ENCODE measurements at places on chromosomes 6 and 20.

GRCh38 chr6:29376003-29376402 is 912 bp upstream of the OR12D3 start:
- no peaks in the 10 kb centered on the region for H3K4me1 ChIP-seq
- no peak for DNase-seq
- no peak overlapping the region for H3K4me3 ChIP-seq

DNA sequence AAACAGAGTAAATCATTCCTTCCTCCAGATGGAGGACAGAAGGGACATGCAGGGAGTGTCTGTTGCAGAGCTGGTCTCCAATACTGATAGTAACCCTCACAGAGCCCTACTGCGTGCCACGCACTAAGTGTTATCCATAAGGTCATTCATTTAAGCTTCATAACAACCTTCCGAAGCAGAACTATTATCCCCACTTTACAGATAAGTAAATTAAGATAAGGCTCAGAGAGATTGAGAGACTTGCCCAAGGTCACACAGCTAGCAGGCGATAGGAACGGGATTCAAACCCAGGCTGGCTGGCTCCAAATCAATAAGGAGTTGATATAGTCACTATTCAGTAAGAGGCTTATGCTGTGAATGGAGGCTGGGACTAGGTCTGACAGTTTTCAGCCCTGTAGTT is 30.6 kb downstream of the CPNE5 start:
- no peaks in the 10 kb centered on the region for H3K27me3 ChIP-seq
- no peak overlapping the region for H3K4me3 ChIP-seq
- DNase-seq, result no peak
- no peaks in the 10 kb centered on the region for H3K36me3 ChIP-seq
- H3K27ac ChIP-seq, result no peak overlapping the region
- H3K4me1 ChIP-seq, result no peaks in the 10 kb centered on the region

DNA sequence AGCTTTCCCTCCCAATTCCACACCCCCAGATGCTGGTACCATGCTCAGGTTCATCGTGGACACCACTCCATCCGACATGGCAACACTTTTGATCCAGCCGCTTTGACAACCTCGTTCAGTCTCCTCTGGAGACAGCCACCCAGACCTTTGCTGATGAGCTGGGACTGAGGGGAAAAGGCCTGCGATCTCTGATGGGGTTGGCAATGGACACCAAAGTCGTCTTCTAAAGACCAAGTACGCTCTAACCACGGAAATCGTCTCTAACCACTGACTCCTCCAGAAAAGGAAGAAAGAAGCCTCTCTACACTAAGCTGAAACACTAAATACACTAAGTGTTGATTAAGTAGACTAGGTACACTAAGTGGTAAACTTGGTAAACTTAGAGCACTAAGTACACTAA is 26.1 kb upstream of the HLA-E start:
- H3K27ac ChIP-seq, result no peak overlapping the region
- H3K27me3 ChIP-seq, result no peaks in the 10 kb centered on the region
- H3K36me3 ChIP-seq, result no peaks in the 10 kb centered on the region
- H3K4me3 ChIP-seq, result no peak overlapping the region

DNA sequence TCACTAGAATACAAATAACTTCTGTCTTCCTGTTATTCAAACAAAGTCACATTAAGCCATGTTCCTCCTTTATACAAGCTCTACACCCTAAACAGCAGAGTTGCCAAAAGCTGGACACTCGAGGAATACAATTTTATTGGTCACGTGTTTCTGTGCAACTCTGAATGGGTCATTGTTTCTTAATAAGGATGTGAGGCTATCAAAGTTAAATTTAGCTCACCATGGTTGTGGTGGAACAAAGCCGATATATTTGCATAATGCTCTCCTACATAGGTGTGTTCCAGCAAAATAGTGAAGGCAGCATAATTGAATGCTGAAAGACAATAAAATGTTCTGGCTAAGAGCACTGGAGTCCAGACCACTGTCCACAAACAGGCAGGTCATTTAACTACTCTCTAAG is 36.9 kb upstream of the CD2AP start:
- peak overlapping the region; percentile 13 for H3K27ac ChIP-seq
- H3K27me3 ChIP-seq, result no peaks in the 10 kb centered on the region
- H3K4me3 ChIP-seq, result no peak overlapping the region

DNA sequence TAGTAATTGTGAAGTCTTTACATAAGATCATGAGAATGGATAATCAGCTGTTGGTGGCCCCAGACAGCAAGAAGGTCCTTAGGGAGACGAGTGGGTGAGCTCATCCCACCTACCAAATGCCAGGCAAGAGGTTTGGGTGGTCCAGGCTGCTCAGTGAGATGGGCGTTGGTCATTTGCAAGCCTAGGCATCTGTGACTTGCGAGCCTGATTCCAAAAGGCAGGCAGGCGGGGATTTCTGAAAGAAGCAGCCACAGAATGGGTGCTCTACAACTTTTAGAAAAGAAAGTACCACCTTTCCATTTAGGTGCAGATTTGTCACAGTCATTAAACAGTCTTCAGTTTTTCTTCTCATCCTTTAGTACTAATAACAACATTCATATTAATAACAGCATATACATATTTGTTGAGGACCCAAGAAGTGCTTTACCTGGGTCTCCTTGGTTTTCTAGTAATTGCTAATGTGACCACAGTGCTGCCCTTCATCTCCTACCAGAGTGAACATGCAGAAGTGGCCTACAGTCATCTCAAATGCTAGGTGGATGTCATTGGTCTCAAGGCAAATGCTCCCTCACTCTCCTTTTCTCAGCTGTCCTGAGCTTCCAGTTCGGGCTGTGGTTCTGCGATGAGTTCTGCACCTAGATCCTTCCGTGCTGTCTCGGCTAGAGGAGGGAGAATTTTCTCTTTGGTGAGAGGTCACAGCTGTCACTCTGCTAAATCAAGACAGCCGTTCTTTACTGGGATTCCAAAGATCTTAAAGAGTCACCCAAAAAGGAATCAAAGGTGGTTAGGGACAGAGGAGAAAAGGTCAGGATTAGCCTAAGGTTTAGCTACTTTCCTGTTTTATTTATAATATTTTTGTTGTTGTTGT is 2.7 kb downstream of the WRNIP1 start:
- no peaks in the 10 kb centered on the region for H3K27me3 ChIP-seq
- DNase-seq, result no peak
- no peak overlapping the region for H3K4me3 ChIP-seq
- H3K36me3 ChIP-seq, result no peaks in the 10 kb centered on the region
- peaks cover 52% of the 10 kb centered on the region for H3K4me1 ChIP-seq

GRCh38 chr6:37489697-37490336 is 9.9 kb downstream of the CCDC167 start:
- no peak overlapping the region for H3K4me3 ChIP-seq
- DNase-seq, result no peak
- H3K27me3 ChIP-seq, result no peaks in the 10 kb centered on the region
- H3K27ac ChIP-seq, result no peak overlapping the region

All from body of pancreas (tissue), 4 donors.